ENCODE measurements at places on chromosomes 7 and 10.
A peak's percentile ranks its signal among the peaks of the same experiment; 100 is the strongest.

GRCh38 chr10:129322933-129323820 lies 143.9 kb upstream of the MGMT start:
- DNase-seq: no peak

- no peak for DNase-seq
Observed at GRCh38 chr10:43166880-43167497, 28.7 kb downstream of the CSGALNACT2 start.

DNA sequence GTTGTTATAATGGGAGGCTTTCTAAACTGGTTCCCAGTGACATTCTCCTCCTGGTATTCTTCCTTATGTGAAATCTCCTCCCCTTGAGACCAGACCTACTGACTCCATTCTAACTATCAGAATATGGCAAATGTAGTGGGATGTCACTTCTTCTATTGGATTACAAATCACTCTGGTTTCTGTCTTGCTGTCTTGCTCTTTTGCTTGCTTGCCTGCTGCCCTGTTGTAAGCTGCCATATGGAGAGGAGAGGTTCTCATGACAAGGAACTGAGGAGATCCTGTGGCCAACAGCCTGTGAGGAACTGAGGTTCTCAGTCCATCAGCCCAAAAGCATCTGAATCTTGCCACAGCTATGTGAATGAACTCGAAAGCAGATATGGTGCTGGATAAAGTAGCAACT lies 4.7 kb upstream of the NRCAM start:
- no peak for DNase-seq

DNA sequence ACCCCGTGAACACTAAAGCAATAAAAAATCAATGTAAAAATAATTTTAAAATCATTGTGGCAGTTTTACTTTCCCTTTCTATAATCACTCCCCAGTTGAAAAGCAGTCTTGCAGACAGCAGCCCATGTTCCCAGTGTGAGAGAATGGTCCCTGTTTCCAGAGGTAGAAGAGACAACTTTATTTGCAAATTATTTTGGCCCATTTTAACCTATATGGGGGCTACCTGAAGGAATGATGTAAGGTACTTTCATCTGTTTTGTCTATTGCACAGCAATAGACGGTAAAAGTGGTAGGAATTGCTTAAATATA lies 559.8 kb downstream of the ZWINT start:
- no peak for DNase-seq

DNA sequence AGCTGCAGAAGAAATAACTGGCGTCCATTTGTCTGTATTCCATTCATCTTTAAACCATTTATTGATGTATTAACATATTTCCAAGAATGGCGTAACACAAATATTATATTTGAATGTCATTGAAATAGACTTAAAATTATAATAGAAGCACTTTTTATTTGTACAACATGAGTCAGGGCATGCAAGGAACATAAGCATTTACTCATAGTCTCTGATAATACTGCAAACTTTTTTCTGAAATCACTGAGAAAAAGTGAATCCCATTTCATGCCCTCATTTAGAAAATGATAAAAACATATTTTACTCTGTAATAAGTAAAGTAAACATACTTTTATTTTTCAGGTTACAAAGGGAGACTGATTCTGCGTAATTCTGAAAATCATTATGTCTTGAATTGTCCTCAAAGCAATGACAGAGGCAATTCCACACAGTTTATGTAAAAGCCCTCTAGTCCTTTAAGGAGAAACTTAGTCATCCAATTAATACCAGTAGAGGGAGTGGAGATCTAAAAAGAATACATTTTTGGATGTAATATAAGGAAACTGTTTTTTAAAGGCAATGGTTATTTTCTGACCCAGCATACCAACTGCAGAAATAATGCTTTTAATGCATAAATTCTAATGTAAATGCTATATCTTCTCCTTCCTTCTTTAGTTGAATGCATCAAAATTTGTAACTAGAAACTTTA lies 58.1 kb downstream of the AGMO start:
- DNase-seq: no peak

DNA sequence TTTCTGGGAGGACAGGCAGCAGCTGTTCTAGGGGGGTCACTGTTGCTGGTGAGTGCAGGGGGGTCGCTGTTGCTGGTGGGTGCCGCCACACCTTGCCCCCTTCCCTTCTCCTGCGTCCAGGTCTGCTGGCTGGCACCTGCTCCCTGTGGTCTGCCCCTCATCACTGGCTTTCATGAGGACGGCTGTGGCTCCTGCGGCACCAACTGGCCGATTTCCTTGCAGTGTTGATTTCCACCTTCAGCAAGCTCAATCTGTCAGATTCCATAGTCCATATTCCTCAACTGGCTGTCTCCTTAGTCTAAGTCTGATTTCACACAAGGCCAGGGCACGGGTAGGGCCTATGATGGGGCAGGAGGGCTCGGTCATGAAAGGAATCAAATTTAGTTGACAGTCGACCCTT lies 23.4 kb upstream of the GRB10 start:
- no peak for DNase-seq

DNA sequence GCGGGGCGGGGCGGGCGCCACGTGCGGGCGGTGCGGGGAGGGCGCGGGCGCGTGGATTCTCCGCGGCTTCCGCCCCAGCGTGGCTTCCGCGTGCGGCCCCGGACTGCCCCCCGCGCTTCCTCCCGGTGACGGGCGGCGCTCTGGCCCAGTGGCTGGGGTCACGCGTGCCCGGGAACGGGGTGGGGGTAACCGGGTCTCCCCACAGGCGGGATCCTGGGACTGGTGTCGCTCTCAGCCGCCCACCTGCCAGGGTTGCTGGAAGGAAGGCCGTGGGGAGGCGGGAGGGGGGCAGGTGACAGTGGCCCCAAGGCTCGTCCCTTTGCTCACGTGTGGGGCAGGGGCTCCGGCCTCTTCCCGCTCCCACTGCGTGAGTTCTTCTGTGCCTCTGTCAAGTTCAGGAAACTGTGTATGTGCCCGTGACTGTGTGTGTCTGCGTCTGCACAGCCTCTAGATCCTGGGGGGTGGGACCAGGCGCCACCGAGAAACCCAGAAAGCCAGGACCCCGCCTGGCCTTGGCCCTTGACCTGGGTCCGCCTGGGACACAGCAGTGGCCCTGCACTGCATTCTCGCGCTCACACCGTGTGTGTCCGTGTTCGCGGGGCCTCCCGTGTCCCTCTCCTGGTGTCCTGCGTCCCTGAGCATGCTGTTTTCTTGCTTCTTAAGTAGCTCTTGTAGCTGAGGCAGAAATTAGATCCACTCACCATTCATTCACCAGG lies 919 bp downstream of the MAFK start:
- no peak for DNase-seq

DNA sequence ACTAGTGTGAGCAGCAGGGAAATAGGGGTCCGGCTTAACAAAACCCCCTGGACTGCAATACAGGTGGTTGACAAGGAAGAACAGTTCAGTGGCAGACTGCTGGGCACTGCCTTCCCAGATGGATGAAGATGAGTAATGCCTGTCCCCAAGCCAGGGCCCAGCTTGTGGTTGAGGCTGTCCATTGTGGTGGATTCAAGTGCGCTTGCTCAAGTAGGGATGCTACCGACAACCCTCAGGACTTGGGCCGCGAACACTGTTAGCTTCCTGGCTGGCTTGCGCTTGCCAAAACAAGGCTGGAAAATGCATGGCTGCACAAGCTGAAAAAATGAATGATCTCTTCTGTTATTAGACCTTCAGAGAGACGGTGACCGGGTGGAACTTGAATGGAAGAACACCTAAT lies 116.1 kb upstream of the ACBD5 start:
- no peak for DNase-seq

DNA sequence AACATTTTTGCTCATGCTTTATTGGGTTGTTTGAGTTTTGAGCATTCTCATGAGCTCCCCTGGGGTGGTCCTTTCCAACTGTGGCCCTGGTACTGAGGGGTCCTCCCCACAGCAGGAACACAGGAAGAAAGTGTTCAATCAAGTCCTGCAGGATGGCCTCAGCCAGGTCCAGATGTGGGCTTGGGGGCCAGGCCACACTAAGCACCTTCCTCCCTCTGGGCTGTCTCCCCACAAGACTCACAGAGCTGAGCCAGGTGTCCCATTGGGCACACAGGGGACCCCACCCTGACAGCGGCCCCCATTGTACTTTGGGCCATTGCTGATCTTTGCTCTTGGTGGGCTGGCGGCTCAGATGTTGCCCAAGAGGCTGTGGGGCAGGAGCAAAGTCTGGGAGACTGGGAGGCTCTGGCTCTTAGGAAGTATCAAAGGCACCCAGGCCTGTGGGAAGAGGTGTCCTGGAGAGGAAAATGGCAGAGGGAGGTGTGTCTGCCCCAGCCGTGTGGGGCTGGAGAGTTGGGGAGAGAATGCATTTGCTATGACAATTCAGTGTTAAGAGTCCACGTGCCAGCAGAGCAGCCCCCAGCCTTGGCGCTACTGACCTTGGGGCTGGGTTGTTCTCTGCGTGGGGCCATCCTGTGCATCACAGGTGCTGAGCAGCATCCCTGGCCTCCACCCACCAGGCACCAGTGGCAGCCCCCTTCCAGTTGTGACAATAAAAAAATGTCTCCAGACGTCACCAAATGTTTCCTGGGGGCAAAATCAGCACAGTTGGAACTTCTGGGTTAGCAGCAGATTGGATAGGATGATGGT lies 17.8 kb downstream of the SCART1 start:
- DNase-seq: no peak

DNA sequence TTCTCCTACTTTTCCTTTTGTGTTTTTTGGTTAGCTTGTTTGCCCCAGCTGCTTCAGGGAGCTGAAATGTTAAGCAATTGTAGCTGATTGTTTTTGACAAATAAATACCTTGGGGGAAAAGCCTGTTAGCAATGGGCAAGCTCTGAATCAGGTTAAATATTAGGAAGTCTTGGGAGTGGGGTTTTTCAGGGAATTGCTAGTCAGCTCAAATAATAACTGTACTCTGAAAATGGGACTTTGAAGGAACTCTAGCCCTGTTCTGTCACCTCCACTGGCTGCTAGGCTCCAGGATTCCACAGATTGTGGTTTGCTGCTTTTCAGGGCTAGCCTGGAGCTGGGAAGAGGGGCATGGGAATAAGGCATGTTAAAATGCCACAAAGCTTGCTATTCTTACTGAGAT lies 39.5 kb downstream of the ADK start:
- DNase-seq: no peak

DNA sequence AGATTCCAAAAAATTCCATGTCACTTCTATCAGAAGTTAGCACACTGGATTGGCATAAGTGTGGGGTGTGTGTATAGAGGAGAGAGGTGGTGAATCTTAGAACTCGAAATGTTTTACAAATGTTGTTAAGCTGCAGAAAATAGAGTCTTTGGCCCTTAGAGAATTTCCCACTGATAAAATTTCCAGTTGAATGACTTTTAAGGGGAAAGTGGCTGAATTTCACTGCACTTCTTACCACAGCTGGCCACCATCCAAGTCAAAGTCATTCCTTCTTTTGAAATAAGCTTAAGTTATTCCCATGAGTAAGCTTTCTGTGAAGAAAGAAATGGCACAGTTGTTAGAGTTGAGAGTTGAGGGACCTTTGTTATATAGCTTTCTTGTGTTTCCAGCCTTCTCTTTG lies 13.9 kb downstream of the VCL start:
- DNase-seq: no peak

- no peak for DNase-seq
Observed at GRCh38 chr7:99039384-99039891, 104.5 kb downstream of the SMURF1 start.

- DNase-seq: no peak
Observed at GRCh38 chr7:27248427-27248806, 5.8 kb downstream of the EVX1 start.

- no peak for DNase-seq
Observed at GRCh38 chr10:5563991-5564536, 39.3 kb downstream of the CALML3 start.

GRCh38 chr7:132778761-132779160 lies 202.5 kb upstream of the PLXNA4 start:
- no peak for DNase-seq

- DNase-seq: no peak
Observed at GRCh38 chr7:156386097-156386496, 254.5 kb upstream of the RNF32 start.

GRCh38 chr7:151257990-151258389 lies 9.5 kb upstream of the SMARCD3 start:
- DNase-seq: no peak

DNA sequence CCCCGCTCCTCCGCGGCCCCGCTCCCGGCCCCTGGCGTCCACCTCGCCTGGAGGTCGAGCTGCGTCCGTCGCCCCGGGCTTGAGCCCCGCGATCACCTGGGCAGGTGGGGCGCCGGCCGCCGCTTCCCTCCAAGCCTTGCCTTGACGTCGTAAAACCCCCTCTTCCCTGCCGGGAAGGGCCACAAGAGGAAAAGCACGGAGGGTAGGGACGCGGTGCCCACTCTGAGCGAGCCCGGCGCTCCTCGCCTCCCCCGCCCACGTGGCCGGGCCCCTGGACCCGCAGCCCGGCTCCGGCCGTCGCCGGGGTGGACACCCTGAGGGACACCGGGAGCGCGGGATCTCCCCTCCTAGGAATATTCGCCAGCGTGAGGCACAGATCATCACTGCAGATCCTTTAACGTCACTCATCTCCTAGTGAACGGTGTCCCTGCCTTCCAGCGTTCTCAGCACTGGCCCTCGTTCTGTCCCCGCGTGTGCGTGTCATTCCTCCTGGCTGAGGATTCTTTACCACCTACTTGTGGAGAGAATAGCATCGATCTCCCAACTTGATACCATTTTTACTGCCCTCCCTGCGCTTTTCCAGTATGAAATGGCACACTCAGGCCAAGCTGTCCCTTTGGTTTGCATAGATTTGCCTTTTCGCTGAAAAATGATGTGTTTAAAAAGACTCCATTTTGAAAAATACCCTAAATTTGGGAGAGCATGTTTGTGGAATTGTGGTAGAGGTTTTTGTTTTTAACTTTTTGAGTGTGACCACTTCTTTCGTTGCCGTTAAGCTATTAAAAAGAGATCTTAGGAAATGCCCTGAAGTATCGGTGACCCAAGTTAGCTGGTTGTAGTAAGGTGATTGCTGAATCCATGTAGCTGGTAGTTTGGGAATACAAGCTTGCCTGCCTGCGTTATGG lies 649 bp downstream of the ACTR3B start:
- DNase-seq: peak; percentile 40

All from hypothalamus (tissue), 51 donors.